Left cardiac atrium (tissue), 4 donors: ENCODE measurements at places on chromosomes 6 and 20. TPM values are rescaled to one million over a fixed set of nuclear protein-coding genes. Genes with fewer than 3 reads are reported as not detected.

Gene POU5F1
- total RNA-seq = 0.71 TPM

Gene EEF1A2
- total RNA-seq = 679 TPM

Gene OPN5
- not detected for total RNA-seq

Gene KCNK16
- not detected for total RNA-seq

Gene SLC13A3
- total RNA-seq = 2.5 TPM

Gene GPSM3
- 15.8 TPM for total RNA-seq

Gene SNAP91
- not detected for total RNA-seq

Gene EPHA7
- 9.8 TPM for total RNA-seq

Gene TGM3
- not detected for total RNA-seq

Gene LHFPL5
- total RNA-seq = not detected

- DNase-seq = peak; percentile 64
Observed at GRCh38 chr20:22861990-22862389, 173.1 kb upstream of the SSTR4 start.

DNA sequence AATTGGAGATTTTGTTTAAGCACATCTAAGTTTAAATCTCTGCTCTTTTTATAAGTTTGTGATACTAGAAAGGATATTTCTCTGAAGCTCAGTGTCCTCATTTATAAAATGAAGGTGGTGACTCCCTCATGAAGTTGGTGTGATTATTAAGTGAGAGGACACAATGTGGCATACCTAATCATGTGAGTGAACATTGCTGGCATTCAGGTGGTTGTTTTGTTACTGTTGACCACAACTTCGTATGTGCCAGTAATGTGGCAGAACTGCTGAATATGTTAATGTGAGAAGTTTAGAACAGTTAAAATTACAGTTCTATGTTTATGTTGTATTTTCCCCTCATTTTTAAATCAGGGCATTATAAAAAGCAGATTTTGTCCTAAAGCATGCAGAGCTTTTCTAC is 127.2 kb downstream of the STXBP5 start:
- DNase-seq = no peak

DNA sequence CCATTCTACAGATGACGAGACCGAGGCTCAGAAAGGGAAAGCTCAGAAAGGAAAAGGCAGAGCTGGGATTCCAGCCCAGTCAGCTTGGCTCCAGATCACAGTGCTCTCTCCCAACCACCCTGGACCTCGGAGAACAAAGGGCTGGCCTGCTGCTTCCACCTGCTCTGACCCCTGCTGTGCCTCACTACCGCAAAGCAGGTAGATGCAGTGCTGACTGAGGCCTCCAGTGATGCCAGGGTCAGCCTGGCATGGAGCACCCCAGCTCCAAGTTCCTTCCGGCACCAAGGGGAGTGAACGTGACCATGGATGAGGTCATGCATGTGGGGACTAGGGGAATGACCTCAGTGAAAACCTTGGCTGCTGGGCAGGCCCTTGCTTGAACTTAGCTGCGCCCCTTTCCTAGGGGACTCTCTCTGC is 20.7 kb upstream of the TLDC2 start:
- DNase-seq = no peak

- no peak for DNase-seq
Observed at GRCh38 chr6:7203939-7204338, 96.2 kb downstream of the RREB1 start.

GRCh38 chr6:157370755-157371154 is 10.2 kb upstream of the ZDHHC14 start:
- no peak for DNase-seq

DNA sequence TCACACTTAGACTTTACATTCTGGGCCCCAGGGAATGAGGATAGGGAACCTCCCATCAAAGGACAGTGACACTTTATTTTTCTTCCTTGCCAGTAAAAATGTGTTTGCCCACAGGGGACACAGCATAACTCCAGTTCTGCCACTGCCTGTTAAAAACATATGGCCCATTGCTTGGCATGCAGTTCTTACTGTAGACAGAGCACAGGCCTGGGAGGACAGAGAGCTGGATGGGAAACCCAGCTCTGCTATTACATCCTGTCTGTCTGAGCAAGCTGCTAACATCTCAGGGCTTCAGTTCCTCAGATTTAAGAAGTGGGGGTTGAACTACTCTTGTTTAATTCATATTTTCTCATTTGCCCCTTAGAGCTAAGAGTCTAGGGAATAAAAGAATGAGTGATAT is 120.2 kb downstream of the AKAP7 start:
- DNase-seq = no peak

DNA sequence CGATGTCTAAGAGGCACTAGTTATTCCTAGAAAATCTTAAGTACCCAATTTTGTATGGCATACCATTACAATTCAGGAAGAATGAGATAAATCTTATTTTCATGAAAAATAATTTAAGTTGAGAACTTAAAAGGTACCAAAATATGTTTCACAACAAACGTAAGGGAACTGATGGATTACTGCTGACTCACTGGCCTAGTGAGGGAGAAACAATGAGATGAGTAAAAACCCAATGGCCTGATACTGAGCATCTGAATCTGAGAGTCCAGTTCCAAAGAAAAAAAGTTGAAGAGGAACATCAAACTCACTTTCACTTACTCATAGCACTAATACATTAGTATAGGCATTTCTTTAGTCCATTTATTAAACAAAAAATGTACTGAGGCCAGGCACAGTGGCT is 56.0 kb downstream of the MDN1 start:
- no peak for DNase-seq

DNA sequence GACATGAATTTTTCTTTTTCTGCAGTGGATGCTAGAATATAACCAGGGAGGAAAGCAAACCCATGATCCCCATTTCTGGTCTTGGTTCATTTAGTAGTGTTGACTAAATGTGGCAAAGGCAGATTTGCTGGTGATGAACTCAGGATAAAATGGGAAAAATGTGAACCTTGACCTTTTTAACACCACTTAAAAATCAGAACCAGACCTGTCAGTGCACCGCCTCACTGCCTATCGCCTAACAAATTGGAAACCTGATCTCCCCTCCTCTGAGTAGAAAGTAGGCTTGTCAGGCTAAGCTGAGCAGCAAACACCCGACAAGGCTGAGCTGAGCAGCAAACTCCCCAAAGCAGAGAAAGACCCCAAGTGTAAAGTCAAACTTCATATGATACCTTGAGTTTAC is 254.8 kb downstream of the FOXC1 start:
- DNase-seq = no peak

DNA sequence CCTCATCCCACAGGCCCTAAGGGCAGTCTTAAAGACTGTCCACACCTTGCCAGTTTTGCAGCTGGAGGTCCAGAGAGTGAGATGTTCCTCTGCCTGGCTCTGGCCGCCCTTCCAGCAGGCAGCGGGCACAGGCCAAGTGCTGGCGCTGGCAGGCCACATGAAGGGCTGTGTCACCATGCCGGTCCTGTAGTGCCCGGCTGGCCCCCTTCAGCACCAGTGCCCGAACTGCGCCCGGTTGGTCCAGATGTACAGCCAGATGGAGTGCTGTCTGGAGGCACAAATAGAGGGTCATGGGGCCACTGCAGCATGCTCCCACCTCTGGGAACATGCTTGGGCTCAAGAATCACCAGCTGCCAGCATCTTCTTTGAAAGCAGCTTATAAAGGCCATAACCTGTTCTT is 3.8 kb downstream of the NFKBIE start:
- no peak for DNase-seq

DNA sequence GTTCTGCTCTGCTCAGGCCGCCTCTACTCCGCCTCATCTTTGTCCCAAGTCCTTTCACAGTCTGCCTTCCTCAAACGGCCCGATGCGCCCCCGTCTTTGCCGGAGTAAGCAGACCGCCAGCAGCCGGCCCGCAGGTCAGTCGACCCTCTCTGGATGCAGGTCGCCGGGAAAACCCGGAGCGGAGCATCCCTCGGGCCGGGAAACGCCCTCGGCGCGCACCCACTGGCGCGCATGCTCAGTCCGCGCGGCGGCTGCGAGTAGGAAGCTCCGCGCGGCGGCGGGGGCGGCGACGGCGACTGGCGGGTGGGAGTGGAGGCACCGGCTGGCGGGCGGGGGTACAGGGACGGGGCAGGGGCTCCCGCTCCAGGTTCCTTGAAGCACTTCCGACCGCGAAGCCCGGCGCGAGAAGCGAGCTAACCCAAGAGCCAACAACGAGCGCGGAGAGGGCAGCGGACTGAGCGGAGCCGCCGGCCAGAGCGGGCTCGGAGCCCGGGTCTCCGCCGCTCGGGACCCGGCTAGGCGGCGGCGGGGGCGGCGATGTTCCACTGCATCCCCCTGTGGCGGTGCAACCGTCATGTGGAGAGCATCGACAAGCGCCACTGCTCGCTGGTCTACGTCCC is at the start of gene LRRC1:
TSS of gene LRRC1 (plus strand) at position 286 of the 620 bp plus-strand sequence. CDS start at position 538, 252 bp downstream.
- peak; percentile 94 for DNase-seq

DNA sequence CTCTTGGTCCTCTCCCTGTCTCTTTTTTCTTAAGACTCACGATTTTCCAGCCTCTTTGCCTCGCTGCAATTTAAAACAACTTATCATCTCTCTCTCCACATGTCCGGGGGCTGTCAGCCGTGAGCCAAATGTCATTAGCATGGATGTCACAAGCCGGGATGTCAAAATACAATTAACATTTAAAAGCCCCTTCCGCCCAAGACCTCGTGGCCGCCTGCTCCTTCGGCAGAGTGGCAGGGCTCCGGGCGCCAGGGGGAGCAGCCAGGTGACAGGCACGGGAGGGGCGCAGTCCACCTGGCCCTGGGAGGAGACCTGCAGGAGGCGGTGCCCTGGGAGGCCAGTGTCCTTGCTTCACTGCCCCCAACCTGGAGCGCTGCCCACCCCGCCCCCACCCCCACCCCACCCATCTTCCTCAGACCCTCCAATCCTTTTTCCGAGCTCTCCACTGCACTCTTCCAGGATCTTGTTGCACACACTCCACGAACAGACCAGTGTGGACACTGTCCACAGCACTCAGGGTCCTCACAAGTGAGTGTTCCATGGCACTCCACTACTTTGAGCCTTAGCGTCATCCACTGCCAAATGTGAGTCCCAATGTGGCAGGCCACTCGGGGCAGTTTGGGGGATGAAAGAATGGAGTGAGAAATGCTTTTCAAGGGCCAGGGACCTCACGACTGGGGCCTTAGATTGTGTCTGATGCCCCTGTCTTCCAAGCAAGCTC is 5.6 kb upstream of the GRM4 start:
- DNase-seq = no peak

- no peak for DNase-seq
Observed at GRCh38 chr6:140001821-140002341, 627.4 kb upstream of the CITED2 start.

DNA sequence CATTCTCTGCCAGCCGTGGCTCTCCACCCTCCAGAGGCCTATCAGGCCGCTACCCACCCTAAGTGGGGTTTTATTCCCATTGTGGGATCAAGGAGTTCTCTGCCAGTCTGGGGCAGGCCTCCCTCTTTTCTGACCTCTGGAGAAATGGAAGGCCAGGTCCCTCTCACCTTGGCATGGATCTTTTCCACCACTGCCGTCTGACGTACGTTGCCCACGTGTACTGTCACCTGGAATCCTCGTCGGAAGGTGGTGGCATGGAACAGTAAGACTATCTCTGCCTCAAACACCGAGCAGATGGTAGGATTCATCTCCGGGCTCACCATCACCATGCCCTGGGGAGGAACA is 7.3 kb downstream of the GTPBP2 start:
- DNase-seq = no peak

GRCh38 chr6:44224965-44225305 is 1.5 kb downstream of the SLC29A1 start:
- DNase-seq = no peak

GRCh38 chr20:19713822-19714578 is 44.1 kb upstream of the RIN2 start:
- DNase-seq = no peak

- no peak for DNase-seq
Observed at GRCh38 chr6:127206531-127207095, 60.1 kb upstream of the RNF146 start.

DNA sequence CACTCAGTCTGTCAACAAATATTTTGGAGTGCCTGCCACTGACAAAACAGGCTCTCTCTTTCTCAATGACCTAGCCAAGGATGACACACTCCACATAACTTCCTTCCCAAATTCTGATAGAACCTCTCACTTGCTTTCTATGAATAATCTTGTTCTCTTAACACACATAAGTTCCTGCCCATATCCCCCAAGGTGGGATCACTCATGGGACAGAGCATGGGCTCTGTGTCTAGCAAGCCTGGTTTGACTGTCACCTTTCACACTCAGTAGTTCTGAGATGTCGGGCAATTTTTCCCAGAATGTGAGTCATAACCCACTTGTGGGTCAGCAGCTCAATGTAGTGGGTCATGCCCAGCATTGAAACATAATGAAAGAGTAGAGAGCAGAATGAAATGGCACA is 78.1 kb downstream of the LRFN2 start:
- DNase-seq = no peak

- peak; percentile 90 for DNase-seq
Observed at GRCh38 chr6:26532699-26533531, 5.3 kb upstream of the HMGN4 start.

- DNase-seq = no peak
Observed at GRCh38 chr20:34200023-34200422, 41.2 kb upstream of the ASIP start.

GRCh38 chr6:129317931-129318820 is 391.8 kb downstream of the ARHGAP18 start:
- DNase-seq = peak; percentile 16

- no peak for DNase-seq
Observed at GRCh38 chr20:9149796-9150195, 80.9 kb downstream of the PLCB4 start.

DNA sequence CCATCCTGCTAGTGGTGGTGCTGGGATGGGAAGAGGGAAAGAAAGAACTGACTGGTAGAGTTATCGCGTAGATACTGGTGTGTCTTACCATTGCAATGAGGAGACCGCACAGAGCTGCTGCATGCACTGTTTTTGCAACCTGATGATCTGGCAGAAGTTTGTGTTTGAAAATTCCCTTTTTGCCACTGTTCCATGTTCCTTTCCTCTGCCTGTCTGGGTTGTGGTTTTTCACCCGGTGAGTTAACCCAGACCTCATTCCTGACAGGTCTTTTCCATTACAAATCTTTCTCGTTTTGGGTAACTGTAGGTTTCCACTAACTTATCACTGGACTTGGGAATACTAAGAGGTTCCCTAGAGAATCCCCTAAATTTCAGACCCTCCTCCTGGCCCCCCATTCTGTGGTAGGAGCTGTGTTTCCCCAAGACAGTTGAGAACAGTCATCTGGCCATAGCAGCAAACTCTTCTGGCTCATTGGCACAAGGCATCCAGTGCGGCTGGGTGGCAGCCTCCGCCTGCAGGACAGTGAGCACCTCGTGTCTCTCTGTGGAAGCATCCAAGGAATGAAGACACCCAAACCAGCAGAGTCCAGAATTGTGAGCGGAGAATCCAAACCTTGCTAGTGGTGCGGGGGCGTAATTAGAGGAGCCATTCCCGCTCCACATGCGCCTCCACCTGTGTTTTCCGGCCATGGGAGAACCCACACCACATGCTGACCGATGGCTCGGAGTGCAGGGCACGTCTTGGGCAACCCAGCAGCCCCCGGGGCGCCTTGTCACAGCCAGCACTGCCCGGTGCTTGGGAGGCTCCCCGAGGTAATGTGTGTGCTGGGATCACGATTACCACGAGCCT is 32.8 kb downstream of the ERMARD start:
- no peak for DNase-seq
